Fibroblast of the aortic adventitia (primary cell): ENCODE measurements at places on chromosomes 7 and 10.

- no peak for DNase-seq
Measured at GRCh38 chr10:20949967-20950366, 52.9 kb upstream of the NEBL start.

- DNase-seq, result no peak
Measured at GRCh38 chr7:152865011-152865410, 105.5 kb downstream of the ACTR3B start.

DNA sequence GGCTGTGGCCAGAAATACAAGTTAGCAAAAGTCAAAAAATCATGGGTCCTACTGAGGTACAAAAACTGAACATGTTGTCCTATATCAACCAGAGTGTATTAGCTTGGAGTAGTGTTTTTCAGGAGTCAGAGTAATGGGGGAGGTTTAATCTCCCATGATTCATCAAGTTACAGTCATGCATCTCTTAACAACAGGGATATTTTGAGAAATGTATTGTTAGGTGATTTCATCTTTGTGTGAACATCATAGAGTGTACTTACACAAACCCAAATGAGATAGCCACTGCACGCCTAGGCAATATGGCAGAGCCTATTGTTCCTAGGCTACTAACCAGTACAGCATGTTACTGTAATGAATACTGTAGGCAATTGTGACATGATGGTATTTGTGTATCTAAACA, 14.9 kb upstream of the TES start:
- DNase-seq, result peak; percentile 60

- no peak for DNase-seq
Measured at GRCh38 chr7:116963234-116963633, 9.9 kb downstream of the ST7 start.

- peak; percentile 30 for DNase-seq
Measured at GRCh38 chr7:64905133-64905532, 2.1 kb downstream of the ZNF273 start.

DNA sequence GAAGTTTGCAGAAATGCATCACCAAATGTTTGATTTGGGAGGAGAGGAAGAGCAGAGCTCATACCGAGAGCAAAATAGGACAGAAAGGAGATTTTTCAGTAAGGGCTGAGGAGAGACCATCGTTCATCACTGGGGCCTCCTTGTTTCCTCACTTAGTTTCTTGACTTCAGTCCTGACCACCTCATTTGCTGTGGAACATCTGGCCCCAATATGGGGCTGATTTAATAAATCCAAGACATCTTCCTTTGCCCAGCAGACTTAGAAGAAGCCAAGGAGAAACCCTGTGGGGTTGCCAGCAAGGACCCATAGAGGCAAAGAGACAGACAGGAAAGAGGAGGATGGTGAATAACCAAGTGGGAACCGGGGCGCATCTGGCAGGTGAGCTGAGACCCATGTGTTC, 60.4 kb downstream of the CHST3 start:
- no peak for DNase-seq

GRCh38 chr10:107163881-107164861, at the start of gene SORCS1:
SORCS1 (minus strand) TSS chr10:107164706.
- no peak for DNase-seq

- DNase-seq, result peak; percentile 32
Measured at GRCh38 chr10:71597821-71598498, 121.6 kb downstream of the C10orf105 start.

DNA sequence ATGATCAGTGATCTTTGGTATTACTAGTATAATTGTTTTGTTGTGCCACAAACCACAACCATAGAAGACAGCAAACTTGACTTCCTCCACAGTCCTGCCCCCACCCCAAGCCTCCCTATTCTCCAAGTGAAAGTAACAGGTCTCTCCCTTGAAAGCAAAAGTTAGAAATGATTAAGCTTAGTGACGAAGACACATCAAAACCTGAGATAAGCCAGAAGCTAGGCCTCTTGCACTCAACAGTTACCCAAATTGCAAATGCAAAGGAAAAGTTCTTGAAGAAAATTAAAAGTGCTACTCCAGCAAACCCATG, 7.5 kb downstream of the SAR1A start:
- DNase-seq, result peak; percentile 24

DNA sequence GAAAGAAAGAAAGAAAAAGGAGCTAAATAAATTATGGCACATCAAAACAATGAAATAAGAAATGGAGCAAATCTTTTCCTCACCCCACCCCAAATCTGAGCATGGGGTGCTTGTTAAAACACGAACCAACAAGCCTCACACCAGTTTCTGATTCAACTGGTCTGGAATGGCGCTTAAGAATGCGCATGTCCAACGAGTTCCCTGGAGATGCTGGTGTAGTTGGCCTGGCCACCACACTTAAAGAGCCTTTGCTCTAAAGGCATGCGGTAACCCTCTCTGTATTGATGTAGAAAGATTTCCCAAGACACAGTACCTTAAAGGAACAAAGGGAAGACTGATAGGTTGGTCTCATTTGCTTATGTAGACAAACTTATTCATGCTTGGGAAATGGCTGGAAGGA, 49.1 kb upstream of the STEAP1B start:
- DNase-seq, result no peak

- no peak for DNase-seq
Measured at GRCh38 chr7:37070471-37070870, 346.2 kb upstream of the AOAH start.

- no peak for DNase-seq
Measured at GRCh38 chr7:142498364-142498763, 240.5 kb upstream of the PRSS58 start.

DNA sequence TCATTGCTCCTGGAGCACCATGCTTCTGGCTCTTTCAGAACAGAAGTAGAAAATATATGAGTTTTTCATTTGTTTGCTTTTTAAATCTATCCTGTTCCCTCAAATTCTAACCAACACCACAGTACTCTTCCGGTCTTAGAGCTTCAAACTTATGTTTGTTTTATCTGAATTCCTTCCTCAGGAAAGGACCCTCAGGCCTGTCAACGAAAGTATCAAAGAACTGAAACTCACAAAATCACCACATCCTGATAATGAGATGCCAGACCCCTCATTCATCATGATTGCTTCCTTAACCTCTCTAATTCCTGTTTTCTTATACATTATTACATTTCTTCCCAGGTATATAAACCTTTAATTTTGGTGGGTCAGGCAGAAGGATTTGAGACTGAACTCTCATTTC, 135.2 kb downstream of the BMS1 start:
- DNase-seq, result no peak
